CD4-positive, alpha-beta T cell treated with Interleukin-6 for 4 hours (primary cell): ENCODE measurements at places on chromosomes 13 and 19.

DNA sequence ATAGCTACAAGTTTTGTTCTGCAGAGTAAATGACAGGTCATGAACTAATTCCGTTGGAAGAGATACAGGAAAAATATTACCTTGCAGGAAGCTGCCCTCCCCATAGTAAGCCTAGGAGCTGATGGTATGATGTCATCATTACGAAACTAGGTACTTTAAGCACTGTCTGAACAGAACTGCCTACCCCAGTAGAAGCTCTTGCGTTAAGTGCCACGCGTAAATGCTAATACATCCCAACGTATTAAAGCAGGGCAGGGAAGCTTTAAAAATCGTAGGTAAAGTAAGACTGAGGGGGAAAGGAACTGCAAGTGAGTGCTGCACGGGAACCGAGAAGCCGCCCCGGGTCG is 572 bp downstream of the UGGT2 start:
- no peak for DNase-seq

DNA sequence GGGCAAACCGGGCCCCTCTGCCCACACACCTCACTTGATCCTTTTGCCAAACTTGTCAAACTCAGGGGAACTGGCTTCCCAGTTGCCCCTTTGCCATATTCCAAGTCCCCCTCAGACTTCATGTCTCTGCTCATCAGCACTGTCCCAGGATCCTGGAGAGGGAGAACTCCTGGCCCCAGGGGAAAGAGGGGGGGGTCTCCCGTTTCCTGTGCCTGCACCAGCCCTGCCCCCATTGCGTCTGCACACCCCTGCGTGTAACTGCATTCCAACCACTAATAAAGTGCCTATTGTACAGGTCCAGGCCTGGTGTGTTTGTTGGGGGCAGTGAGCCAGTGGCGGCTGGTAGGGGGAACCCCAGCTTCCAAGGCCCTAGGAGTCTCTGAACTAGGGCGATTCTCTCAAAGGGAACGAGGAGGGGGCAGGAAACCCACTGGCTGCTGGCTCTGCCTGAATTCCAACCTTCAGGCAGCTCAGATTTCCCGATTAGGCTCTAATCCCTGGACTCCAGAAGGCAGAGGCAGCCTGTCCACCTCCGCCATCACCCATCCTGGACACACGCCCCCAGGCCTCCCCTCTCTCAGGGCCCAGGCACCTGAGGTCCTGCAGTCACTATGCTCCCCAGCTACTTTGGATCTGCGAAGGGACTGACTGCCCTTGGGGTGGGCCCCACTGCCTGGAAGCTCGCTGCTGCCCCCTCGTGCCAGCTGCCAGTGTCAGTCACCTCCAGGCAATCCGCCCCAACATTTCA is 9.7 kb upstream of the ILF3 start:
- peak; percentile 91 for DNase-seq

GRCh38 chr13:30111810-30112209 is 195.5 kb downstream of the KATNAL1 start:
- DNase-seq: no peak

- DNase-seq: peak; percentile 42
Measured at GRCh38 chr19:1590641-1591397, 1.8 kb downstream of the MBD3 start.

- DNase-seq: no peak
Measured at GRCh38 chr19:38375098-38375493, 725 bp downstream of the PSMD8 start.

DNA sequence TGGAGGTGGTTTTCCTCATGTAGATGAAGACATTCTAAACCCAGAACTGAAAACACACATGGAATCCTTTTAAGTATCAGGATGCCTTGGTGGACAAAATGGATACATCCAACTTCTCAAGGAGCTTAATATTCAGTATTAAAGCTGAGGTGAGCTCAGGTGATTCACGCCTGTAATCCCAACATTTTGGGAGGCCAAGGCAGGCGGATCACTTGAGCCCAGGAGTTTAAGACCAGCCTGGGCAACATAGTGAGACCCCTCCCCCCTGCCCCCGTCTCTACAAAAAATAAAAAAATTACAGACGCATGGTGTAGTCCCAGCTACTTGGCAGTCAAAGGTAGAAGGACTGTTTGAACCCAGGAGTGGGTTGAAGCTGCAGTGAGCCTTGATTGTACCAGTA is 28.8 kb downstream of the DPRX start:
- DNase-seq: no peak

DNA sequence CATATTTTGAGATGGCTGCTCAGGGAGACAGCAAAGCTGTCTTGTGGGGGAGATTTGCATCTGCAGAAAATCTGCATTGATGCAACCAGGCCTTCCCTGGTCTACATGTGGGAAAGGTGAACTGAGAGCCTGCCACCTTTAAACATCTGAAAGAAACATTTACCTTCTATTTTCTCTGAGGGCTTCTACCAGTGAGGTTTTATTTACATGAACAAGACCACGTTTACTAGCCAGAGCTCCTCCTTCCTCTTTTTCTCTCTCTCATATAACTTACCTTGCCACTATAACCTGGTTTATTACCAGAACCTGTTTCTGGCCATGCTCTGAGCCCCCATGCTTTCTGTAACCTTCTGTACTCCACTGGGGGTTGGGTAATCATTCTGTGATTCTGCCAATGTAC is 14.4 kb upstream of the RUBCNL start:
- DNase-seq: no peak

DNA sequence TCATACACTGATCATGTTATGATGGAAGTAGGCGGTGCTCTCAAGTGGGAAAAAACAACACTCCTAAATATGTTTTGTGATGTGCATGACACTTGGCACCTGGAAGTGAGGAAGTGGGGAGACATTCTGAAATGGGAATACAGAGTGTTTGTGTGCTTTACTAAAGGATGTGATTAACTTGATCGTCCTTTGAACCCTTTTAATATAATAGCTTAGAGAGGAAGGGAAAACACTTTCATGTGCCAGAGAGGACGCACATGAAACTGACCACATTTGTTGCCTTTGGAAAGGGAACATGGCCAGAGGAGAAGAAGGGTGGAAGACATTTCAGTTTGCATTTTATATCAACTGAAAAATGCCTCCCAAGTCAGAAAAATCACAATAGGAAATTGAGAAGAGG is 31.4 kb downstream of the SMAD9 start:
- DNase-seq: no peak
